AG10803 (cell line): ENCODE measurements at places on chromosomes 16 and 17.

DNA sequence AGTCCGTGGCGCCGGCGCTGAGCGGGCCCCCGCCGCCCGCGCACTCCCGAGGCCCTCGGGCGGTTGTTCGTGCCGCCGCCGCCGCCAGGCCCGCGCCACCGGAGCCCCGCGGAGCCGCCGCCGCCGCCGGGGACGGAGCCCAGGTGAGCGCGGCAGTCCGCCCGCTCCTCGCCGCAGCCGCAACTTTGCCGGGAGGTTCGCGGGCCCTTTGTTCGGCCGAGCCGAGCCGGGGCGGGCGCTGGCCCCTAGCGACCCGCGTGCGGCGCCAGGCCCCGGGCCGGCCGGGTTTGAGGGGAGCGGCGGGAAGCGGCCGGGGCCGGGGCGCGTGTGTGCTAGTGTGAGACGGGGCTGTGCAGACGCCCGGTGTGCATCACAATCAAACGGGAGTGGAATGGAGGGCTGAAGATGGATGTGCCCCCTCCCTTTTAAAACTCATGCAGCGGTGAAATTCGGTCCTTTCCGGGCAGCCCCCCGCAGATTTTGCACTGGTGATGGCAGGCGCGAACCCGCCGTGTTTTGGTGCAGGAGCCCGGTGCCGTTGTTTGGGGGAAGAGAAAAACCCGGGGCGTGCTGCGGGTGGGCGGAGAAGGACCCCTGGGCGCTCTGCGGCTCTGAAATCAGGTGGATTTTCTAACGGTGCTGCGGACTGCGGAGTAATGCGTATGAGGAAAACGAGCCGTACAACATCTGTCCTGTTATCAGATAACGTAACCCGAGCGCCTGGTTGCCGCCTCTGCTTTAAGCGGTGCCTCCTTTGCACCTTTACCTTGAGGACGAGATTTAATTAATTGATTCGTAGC is 823 bp downstream of the TNRC6C start:
- no peak for DNase-seq

DNA sequence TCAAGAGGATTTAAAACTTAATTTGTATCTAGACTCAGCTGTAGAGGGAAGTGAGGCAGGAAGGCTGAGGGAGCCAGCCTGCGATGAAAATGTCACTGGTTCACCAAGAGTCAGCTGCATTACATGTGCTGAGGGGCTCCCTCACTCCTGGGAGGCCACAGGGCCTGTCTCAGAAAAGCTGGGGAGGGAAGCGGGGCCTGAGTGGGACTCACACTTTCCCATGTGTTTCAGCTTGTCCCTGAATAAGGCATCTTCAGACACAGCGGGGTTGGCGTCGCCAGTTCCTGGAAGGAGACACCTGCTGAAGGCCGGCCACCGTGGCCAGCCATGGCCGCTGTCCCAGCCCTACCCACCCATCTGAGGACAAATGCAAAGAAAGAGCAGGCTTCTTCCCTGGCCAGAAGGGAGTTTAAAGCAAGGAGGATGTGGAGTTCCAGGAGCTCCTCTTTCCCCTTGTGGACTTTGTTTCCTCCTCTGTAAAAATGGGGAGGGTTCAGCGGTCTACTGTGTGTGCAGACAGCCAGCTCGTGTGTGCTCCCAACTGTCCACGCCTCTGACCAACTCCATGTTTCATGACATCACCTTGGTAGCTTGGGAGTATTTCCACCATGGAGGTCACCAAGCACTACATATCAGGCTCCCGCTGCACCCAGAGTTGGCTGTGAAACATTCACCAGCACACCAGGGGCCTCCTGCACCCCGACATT is 19.2 kb upstream of the MRPS23 start:
- no peak for DNase-seq

GRCh38 chr16:64615630-64616280 is 506.1 kb downstream of the CDH11 start:
- DNase-seq = peak; percentile 60

DNA sequence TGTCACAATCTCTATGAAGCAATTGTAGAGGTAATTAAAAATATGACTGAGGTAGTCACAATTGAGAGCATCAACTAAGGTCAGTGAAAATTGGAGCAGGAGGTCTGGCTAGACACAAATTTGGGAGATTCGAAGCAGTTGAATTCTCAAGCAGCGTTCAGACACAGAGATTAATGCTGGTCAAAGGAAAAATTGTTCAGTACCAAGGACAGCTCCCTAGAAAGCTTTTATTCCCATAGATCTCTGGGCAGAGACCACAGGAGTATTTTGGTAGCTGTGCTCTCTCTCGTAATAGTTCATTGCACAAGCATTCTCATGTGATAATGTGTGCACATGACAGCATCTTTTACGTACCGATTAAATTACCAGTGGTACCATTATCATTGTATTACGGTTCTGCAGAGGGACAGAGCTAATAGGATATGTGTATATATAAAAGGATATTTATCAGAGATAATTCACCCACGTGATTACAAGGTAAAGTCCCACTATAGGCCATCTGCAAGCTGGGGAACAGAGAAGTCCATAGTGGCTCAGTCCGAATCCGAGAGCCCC is 387.5 kb upstream of the HSBP1 start:
- DNase-seq = peak; percentile 52

- DNase-seq = peak; percentile 25
Measured at GRCh38 chr16:54526916-54527315, 240.3 kb upstream of the IRX3 start.

DNA sequence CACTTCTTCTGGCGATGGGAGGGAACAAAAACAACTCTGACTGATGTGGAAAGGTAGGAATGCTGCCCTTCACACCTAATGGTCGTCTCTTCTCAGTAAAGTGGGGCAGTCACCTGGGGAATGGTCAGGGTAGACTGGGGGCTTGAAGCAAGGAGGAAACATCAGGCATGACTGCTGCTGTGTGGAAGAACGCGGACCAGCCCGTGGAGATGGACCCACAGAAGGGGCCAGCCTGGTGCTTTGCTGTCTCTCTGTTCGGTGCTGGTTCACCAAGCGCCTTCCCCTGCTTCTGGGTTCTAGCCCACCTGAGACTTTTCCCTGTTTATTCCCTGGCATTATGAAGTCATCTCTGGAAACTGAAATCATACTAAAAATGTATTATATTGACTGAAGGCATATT is 96.2 kb upstream of the DNAH17 start:
- no peak for DNase-seq

DNA sequence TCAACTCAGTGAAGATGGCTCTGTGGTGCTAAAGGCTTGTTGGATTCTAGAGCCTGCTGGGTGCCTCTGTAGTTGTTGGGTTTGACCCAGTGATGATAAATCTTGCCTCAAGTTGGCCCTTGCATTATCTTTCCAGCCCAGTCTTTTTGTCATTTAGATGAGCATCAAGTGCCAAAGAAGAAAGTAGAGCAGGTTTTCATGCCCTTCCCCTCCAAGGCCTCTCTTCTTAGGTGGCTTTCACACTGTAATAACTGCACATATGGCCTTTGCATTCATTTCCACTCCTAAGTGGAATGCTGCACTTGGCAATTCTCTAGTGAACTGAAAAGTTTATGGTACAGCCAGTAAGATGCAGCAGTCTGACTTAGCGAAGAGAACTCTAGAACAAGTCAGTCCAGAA is 165.1 kb downstream of the PHKB start:
- DNase-seq = no peak
